ENCODE measurements at places on chromosomes 7 and 10.

- no peak for DNase-seq
These were observed 84.5 kb downstream of the SH2D4B start for GRCh38 chr10:80622153-80622552.

DNA sequence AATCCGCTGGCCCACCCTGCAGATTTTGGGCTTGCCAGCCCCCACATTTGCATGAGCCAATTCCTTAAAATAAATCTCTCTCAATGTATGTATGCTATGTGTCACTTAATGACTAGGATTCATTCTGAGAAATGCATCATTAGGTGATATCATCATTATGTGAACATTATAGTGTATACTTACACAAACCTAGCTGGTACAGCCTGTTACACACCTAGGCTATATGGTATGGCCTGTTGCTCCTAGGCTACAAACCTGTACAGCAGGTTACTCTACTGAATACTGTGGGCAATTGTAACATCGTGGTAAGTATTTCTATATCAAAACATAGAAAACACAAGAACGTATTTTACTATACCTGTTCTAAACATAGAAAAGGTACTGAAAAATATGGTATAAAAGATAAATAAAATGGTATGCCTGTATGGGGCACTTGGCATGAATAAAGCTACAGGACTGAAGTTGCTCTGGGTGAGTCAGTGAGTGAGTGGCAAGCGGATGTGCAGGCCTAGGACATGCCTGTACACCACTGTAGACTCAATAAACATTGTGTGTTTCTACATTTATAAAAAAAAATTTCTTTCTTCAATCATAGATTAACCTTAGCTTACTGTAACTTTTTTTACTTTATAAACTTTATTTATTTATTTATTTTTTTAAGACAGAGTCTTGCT, 135.9 kb downstream of the ABCA13 start:
- no peak for DNase-seq

DNA sequence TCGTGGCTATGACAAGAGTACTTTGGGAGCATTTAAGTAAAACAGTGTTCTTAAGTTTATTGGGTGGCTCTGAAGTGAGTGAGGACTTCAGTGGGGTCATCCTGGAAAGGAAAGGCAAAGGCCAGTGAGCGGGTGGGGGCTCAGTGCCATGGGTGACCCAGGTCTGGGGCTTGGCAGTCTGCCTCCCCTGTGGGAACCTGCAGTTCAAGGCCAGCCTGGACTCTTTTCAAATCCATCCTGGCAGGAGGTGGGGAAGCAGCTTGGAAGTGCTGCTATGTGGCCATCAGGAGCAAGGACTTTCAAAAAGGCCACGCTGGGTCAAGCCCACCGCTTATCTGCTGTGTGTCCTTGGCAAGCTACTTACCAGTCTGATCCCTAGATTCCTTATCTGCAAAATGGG, 148.9 kb upstream of the NPS start:
- no peak for DNase-seq

- DNase-seq = no peak
These were observed 179.1 kb upstream of the LRRTM3 start for GRCh38 chr10:66746711-66747110.

GRCh38 chr7:76155938-76156337, 45.8 kb upstream of the SRRM3 start:
- no peak for DNase-seq

DNA sequence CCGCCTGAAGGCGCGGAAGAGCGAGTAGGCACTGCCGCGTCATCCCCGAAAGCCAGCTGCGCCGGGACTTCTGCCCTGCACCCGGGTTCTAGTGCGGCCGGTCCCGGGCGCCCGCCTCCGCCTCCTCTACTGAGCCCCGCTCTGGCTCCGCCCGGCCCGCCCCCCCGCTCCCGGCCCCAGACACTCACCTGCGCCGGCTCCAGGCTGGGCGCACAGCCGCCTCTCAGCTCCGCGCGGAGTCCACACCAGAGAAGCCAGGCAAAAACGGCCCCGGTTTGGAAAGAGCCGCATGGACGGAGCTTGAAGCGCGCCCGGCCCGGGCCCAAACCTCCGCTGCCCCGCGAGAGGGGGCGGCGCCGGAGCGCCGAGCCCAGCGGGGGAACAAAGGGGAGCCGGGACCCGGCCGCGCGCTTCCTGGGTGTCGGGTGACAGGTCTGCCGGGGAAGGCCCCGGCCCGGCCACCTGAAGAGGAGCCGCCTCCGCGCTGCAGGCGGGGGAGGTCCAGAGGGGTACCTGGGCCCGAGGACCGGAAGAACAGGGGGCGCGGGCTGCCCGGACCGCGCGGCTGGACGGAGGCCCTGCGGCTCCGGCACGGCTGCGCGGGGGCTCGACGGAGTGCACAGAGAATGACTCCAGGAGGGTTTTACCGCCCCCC, 168.2 kb downstream of the NRF1 start:
- DNase-seq = no peak

- DNase-seq = no peak
These were observed 9.9 kb upstream of the LIPM start for GRCh38 chr10:88792661-88793060.

- DNase-seq = no peak
These were observed 167.5 kb upstream of the MEOX2 start for GRCh38 chr7:15853832-15854470.

Measured in stimulated activated CD4-positive, alpha-beta T cell treated with anti-CD3 and anti-CD28 coated beads, Interleukin-2, amount 100 ng/mL, for 48 hours (primary cell).